ENCODE measurements at places on chromosomes 13 and 19. TPM values are rescaled to one million over a fixed set of nuclear protein-coding genes. Genes with fewer than 3 reads are reported as not detected.

DNA sequence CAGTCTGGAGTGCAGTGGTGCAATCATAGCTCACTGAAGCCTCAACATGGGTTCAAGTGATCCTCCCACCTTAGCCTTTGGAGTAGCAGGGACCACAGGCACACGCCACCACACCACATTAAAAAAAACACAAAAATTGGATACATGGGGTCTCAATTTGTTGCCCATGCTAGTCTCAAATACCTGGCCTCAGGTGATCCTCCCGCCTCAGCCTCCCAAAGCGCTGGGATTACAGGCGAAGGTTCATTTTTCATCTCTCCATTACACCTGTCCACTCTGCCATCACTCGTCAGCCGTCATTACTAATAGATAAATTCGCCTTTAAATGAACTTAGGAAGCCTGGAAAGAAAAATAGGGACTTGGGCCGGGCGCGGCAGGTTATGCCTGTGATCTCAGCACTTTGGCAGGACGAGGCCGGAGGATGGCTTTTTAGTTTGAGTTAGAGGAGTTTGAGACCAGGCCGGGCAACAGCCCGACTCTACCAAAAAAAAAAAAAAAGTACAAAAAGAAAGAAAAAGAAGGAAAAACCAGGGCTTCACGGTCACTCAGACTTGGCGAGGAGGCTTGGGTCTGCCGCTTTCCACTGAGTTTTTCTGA, 685 bp upstream of the SUPT5H start:
- DNase-seq: no peak

Gene PODNL1
- 0.46 TPM for total RNA-seq

DNA sequence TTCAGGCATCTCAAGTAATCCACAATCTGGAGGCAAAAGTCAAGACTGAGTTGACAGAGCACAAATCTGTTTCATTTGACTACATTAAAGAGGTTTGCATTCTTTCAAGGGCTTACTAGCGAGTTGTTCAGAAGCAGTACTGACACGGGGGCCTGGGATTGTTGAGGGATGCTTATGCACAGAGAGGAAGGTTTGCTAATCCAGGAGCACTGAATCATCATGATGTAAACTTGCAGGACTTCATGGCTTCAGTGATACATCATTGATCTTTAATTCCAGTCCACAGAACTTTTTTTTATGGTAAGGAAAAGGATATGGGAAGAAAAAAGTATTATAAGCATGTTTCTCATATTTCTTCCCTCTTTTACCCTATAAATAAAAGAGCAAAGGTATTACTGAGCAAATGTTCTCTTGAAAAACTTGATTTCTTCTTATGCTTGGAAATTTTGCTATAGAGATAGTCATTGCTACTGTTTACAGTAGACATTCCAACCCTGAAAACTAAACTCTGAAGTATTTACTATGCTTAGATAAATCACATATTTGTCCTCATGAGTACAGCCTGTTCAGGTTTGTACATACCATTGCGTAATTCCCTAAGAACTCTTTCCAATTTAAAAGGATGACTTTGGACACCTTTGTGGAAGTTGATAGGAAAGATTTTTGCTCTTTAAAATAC, 65.8 kb upstream of the KPNA3 start:
- no peak for DNase-seq

- no peak for DNase-seq
Measured at GRCh38 chr13:77386046-77386445, 59.2 kb upstream of the MYCBP2 start.

Gene RFXANK
- total RNA-seq: 56.2 TPM

DNA sequence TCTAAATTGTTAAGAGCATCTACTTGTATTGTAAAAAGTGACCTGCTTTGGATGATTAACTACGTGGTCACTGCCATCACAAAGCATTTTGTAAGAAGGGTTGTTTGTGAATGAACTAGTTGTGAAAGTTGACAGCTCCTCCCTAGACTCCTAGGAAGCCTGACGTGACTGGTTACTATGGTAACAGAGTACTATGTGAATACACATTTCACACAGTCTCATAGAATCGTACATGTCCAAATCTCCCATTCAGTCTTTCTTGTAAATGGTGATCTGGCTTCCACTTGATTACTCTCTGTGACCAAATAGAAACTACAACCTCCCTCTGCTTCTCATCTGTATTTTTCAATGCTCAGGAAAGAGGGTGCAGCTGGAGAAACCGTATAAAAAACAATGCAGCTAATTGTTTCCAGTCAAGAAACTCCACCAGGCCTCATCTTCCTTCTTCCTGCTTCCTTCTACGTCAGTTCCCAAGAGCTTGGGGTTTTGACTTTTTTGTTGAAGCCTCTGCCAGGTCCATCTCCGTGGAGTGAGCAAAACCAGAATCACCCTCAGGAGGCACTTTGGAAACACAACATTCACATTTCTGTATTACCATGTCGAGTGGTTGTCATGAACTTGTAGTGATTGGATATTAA, 83.4 kb downstream of the GPC6 start:
- no peak for DNase-seq

DNA sequence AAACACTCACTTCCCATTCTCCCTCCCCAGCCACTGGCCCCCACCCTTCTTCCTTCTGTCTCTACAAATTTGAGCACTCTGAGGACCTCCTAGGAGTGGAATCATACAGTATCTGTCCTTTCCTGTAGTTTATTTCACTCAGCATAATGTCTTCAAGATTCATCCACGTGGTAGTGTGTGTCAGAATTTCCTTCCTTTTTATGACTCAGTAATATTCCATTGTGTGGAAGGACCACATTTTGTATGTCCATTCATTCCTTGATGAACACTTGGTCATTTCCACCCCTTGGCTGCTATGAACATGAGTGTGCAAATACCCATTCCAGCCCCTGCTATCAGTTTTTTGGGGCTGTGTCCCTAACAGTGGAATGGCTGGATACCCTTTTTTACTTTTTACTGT, 9.8 kb downstream of the KLF2 start:
- DNase-seq: no peak

- peak; percentile 12 for DNase-seq
Measured at GRCh38 chr13:95643936-95644598, 439 bp downstream of the DZIP1 start.

DNA sequence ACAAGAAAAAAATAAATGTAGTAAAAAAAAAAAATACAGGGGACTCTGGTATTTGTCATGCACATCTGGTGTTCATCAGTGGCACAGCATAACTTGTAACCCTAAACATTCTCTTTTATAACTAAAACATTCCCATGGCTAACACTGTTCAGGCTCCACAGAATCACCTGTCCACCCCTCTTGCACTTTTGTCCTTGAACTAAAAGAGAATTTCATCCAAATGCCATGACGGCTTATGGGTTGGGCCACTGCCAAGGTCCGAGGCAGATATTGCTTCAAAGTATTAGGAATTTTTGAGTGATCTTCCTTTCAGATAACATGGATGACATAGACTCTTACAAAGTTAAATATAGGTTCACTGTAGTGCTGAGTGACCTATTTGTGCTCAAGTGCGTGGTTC, 25.7 kb upstream of the SERP2 start:
- no peak for DNase-seq

Gene LILRA6
- not detected for total RNA-seq

GRCh38 chr13:36124236-36124822, 6.9 kb downstream of the DCLK1 start:
- DNase-seq: no peak

DNA sequence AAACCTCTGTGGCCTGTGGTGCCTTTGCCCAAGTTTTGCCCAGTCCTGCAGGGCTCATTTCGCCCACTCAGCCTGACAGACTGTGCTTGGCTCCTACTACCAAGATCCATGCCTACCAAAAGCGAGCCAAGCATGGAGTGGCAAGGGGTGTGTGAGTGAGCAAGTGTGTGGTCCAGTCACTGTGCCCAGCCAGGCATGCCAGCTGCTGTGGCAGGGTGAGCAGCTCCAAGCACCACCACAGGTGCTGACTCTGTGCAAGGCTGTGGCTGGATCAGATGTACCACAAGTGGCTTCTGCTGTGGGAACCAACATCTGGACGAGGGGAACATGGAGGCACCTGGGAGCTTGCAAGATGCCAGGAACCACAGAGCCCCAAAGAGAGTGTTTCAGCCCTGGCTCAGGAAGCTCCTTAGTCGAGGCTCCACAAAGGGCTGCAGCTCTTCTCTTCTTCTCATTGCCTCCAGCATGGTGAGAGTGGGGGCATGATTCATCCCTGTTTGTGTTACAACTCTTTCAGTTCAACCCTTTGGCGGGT, 1564.2 kb upstream of the MIR17HG start:
- DNase-seq: no peak

DNA sequence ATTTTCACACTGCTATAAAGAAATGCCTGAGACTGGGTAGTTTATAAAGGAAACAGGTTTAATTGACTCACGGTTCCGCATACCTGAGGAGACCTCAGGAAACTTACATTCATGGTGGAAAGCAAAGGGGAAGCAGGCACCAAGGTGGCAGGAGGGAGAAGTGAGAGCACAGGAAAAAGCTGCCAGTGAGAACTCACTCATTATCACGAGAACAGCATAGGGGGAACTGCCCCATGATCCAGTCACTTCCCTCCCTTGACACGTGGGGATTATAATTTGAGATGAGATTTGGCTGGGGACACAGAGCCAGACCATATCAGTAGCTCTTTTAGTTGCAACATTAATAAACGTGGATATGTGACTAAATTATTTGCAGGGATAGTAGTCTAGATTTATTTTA, 4.3 kb upstream of the KCTD4 start:
- no peak for DNase-seq

DNA sequence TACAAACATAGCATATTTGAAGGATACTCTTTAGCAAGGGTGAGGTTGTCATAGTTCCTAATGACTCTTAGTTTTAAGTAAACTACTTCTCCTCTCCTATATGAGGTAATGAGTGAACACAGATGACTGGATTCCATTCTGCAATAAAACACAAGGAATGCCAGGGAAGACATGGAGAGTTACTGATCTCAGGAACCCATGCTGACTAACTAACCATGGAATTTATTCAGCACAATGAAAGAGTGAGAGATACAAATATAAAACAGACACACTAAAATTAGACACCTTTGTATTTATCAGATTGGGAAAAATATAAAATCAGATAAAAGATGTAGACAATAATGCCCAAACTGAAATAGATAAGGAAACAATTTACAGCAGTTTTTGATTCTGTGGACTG, 1525.9 kb upstream of the SLC10A2 start:
- DNase-seq: no peak

Gene SOX1
- not detected for total RNA-seq

DNA sequence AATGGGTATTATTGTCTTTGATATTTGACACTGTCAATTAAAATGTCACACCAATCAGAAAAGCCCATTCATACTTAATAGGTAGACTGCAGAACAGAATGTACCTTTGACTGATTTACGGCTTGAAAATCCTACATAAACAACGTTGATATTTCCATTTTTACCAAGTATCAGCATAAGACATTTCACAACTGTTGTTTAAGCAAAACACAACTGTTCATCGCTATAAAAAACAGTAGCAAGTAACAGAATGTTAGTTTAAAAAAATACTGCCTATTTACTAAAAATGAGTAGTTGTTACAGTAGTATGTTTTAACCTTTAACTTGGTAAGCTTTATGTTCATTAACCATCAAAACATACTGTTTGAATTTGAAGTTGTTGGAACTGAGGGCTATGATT, 1096.6 kb downstream of the PCDH17 start:
- DNase-seq: no peak

GRCh38 chr19:55437410-55437809, 5.7 kb downstream of the SHISA7 start:
- DNase-seq: peak; percentile 58

DNA sequence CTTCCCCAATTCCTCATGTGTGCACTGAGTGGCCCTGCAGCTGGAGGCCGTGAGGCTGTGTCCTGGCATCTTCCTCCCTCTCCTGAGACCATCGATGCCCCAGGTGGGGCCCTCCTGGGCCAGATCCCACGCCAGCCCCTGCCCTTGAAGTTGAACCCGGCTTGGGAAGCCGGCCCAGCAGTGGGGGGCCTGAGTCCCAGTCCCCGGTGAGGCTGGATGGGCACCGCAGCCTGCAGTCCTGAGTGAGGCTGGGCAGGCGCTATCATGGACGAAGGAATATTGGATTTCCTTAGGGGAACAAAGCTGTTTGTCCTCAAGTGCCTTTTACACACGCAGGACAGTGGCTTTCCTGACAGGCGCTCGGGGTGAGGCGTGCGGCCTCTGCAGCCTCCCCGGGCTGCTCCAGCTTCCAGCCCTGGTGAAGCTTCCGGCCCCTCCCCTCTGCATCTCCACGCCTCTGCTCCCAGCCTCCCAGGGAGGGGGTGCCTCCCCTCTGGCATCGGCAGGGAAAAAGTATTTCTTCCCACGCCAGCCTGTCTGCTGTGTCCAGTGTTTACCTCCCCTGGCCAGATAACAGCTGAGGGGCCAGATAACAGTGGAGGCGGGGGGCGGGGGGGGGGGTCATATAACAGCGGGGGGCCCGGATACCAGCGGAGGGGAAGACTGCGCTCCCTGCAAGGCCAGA, 159.5 kb downstream of the KDM4B start:
- DNase-seq: no peak

Gene SIGLEC11
- not detected for total RNA-seq

Gene CLEC4G
- not detected for total RNA-seq

Gene CYP2B6
- total RNA-seq: not detected

Gene SIGLEC12
- 1.2 TPM for total RNA-seq

Gene UBE2L5
- not detected for total RNA-seq

GRCh38 chr13:33279414-33280278, 5.9 kb downstream of the STARD13 start:
- no peak for DNase-seq

GRCh38 chr13:60837806-60838205, 440.8 kb downstream of the TDRD3 start:
- DNase-seq: no peak

DNA sequence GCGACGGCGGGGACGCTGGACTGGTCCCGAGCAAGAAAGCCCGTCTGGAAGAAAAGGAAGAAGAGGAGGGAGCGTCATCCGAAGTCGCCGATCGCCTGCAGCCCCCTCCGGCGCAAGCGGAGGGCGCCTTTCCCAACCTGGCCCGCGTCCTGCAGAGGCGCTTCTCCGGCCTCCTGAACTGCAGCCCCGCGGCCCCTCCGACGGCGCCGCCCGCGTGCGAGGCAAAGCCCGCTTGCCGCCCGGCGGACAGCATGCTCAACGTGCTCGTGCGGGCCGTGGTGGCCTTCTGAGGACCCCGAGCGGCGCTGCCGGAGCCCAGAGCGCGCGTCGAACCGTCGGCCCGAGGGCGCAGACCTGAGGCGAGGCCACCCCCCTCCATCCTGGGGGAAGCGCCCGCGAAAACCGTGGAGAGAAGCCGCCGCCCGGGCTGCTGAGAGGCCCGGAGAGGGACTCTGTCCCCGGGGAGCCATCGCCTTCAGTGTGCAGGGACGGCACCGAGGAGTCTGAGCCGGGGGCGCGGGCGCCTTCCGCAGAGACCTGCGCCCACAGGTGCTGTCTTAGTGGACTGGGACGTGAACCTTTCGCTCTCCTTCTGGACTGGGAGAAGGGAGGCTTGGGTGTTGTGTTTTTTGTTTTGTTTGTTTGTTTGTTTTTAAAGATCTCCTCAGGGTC, 3.5 kb downstream of the IER2 start:
- peak; percentile 35 for DNase-seq

GRCh38 chr13:47832458-47832972, 168.6 kb downstream of the SUCLA2 start:
- DNase-seq: no peak

DNA sequence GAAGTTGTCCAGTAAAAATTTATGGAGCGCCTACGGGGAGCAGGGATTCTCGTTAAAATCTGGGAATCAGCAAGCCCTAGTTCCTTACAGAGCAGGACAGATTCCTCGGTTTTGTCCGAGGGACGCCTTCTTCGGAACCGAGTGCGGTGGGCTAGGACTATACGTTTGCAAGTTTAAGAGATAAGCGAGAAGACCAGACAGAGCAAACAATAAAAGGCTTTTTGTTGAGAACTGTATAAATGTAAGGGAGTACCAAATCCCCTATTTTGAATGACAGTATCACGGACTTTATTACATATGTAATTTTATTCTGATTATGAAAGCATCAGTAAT, 971 bp upstream of the ANKRD10 start:
- DNase-seq: no peak
